ENCODE measurements at places on chromosomes 7 and 10.

- DNase-seq, result no peak
These were observed 483.0 kb upstream of the C7orf33 start for GRCh38 chr7:148107443-148108127.

GRCh38 chr10:84837877-84838276 lies 509.5 kb downstream of the CCSER2 start:
- DNase-seq, result no peak

DNA sequence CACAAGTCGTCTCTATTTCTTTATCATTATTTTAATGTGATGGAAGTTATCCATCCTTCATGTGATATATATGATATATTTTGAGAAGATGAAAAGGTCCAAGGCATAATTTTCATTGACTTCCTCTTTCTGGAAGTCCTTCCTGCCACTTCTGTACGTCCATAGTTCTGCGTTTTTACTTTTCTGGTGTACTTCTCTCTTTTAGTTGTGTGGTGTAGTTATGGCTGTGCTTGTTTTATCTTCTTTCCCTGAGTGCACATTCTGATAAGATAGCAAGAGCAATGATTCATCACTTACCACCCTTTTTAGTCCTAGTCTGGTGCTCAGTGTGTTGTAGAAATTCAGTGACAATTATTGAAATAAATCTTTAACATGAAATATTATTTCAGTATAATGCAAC lies 231.3 kb upstream of the FERD3L start:
- no peak for DNase-seq

DNA sequence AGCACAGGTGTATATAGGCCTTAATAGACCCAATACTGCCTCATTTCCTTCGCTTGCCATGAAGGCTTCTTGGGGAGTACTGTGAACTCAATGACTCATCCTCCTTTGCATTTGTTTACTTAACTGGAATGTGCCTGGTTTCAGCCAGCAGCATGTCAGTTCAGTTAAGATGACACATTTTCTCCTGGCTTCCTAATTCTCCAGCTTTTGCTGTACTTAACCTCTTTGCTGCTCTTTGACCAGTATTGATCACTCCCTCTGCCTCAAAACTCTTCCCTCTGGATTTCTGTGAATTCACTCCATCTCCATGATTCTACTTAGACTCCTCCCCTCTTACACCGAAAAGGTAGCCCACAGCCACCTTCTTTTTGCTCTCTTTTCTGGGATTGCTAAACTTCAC lies 135.7 kb downstream of the MAGI2 start:
- no peak for DNase-seq

DNA sequence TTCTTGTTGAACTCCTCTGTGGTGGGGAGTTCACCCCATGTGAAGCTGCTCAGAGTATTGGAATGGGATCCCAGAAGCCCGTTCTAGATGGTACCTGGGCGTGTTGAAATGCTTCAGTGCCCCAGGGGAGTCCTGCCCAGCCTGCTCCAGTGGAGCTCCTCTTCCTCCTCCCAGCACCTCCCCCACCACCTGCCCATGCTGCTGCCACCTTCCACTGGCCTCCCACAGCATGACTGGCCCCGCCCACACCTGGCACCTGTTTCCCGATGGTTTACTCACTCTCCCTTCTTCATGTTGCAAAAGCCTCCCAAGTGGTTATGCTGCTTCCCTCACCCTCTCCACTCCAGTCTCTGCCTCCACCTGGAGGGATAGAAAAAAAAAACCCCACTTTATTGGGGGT lies 32.2 kb upstream of the PCBD1 start:
- no peak for DNase-seq

DNA sequence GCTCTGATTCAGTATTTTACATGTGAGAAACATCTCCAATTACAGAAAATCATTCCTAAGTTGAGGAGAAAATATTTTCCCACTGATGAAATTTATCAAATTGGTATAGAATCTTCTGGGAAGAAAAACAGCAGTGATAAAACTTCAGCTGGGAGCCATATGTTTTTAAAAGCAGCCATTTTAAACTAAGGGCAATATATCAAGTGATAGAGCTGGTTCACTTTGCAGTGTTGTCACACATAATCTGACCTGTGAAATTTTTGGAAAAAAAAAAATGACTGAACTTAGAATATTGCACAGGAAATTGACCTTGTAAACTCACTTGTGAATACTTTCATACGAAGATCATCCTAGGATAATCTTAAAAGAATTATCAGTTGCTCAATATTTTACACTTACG lies 10.5 kb upstream of the EZH2 start:
- no peak for DNase-seq

- DNase-seq, result no peak
These were observed 1.2 kb downstream of the HSPA14 start for GRCh38 chr10:14839305-14839695.

Data from SHP77 (cell line).